GM12892 (cell line): ENCODE measurements at places on chromosomes 12 and 14.
A peak's percentile ranks its signal among the peaks of the same experiment; 100 is the strongest.

GRCh38 chr14:43475757-43476156, 1031.3 kb downstream of the FSCB start:
- no peak for DNase-seq

DNA sequence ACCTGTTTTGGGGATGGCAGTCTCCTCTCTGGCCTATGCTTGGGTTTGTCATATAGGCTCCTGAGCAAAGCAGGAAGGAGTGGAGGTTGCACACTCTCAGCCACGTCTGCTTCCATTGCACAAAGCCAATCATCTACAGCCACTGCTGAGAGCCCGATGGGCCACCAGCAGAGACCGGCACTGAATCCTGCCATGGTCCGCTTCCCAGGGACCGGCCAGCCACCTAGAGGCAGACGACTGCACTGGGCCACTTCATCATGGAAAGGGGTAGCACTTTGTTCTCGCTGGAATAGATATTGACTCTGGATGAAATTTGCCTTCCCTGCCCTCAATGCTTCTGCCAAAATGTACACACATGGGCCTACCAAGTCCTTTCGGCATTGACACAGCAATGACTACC, 22.3 kb downstream of the DLK1 start:
- no peak for DNase-seq

- DNase-seq = no peak
These were observed 9.6 kb downstream of the FAIM2 start for GRCh38 chr12:49893753-49894750.

- no peak for DNase-seq
These were observed 27.6 kb upstream of the TRAF3 start for GRCh38 chr14:102749393-102750305.

DNA sequence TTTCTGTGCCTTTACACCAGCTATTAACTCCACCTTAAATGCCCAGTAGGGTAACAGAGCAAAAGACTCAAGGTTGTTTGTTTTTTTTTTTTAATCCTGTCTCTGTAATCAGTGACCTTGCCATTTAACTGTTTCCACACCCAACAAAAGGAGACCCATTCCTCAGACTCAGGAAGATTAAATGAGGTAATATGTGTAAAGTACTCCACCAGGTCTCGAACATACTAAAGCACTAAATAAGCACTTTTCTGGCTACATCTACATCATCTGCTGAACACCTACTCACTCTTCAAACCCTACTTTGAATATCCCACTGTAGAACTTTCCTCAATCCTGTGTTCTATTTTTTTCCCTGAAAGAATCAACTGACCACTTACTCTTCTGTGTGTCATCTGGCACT, 4.1 kb downstream of the SLC2A13 start:
- DNase-seq = no peak

DNA sequence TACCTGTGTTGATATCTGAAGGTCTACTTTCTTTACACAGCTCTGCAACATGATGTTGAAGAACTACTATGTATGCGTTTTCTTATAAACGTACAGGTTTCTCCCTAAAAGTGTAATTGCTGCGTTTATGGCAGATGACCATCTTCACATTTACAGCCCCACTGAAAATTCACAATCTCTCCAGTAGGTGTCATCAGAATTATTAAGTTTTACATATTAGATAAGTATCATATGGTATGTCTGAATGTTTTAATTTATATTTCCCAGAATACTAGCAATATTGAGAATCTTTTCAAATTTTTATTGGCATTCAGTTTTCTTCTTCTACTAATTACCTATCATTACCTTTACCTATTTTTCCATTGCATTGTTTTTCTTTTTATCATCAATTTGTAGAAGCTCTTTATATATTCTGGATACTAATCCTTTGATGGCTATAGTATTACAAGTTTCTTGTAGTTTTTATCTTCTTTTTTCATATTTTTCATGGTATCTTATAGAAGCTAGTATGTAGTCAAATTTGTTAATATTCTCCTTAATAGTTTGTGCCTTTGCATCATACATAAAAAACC, 123.5 kb downstream of the CAPZA3 start:
- DNase-seq = no peak

DNA sequence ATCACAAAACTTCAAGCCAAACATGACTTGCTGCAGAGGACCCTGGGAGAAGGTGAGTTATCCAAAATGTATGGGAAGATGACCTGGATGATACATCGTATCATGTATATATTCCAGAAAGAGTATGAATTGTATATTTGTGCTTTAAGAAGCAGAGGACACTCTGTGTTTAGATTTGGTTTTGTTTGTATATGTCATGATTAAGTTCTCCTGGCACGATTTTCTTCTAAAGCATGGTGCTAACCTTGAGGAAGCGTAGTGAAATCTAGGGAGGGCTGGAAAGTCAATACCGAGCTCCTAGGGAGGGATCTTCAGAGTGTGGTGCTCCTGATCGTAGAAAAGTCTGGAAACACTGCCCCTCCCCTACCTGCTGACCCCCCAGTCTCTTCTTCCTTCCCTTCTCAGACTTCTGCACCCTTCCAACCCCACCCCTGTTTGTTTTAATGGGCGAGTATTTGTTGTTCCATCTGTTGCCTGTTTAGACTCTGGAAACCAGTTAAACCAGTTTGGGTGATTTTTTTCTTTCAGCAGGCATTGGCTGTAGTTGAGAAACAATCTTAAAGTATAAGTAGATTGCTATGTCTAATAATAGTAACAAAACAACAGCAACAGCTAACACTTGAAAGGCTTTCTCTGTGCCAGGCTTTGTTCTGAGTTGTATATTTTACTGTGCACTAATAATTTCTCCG, 141.6 kb downstream of the KICS2 start:
- DNase-seq = no peak

DNA sequence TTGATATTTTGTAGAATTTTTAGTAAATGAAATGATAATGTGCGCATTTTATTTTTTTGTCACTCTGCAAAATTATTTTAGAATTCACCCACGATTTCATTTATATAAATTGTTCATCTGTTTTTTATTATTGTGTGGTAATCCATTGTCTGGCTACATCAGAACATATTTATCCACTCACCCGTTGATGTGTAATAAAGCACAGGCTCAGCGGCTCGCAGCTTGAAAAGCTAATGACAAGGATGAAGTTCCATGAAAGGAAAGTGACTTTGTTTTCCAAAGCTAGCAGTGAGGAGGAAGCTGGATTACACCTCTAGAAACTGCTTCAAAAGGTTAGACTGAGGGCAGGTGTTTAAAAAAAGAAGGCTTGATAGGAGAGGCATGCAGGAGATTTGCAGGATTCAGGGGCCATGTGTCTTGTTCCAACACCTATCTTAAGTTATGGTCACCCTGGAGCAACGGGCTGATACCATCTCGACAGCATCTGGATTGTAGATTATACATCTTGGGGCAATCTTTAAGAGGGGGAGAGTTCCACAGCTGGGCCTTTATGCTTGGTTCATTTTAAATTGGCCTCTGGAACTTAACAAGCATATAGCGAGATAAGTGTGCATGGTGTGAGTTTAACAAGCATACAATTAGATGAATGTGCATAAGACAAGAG, 194.1 kb downstream of the TMTC3 start:
- DNase-seq = no peak

DNA sequence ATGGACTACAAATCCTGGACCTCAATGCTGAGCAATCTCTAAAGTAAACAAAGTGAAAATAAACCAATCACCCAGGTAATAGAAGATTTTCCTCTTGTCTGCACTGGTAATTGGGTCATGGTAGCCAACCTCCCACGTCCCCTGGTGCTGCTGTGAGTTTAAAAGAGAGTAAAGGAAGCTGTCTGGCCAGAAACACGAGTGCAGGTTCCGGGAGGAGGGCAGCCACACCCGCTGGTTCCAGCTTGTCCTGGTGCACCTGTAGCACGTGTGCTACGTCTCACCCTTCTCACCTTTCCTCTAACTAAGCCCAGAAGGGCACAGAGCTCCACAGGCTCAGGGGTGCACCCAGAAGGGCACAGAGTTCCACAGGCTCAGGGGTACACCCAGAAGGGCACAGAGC, 5.4 kb downstream of the CRACR2A start:
- DNase-seq = no peak

- DNase-seq = no peak
These were observed 71.4 kb downstream of the SLC15A4 start for GRCh38 chr12:128752386-128752785.

- DNase-seq = no peak
These were observed 3.6 kb downstream of the ZNF839 start for GRCh38 chr14:102323102-102323501.

- DNase-seq = no peak
These were observed 101.0 kb upstream of the KITLG start for GRCh38 chr12:88681271-88681670.

DNA sequence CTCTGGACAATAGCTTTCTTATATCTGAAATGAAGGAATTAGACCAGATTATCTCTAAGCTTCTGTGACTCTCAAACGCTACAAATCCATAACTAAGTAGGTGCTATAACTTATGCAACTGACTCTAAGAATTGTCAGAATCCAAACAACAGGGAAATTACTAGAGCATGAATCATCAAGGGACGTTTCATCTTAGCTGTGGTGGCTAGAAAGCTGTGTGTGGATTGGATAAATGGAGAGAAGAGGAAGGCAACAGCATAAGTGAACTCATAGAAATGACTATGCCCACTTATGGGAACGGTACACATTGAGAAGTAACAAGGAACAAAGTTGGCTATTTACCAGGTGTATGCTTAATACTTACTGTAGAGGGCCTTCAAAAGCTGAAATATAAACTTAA, 96.0 kb upstream of the NEDD1 start:
- DNase-seq = no peak

DNA sequence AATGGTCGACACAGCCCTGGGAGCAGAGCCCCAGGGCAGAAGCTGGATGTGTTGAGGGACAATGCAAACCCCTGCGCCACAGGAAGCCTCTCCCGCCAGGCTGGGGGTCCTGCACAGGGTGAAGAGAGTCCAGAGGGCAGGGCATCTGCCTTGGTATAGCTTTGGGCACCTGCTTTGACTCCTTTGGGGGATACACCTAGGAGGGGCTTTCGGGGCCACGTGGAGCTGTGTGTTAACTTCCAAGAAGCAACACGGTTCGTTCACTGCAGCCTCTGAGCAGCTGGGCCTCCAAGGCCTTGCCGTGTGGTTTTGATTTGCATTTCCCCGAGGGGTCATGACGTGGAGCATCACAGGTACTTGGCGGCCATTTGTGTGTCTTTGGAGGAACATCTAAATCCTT, 5.8 kb upstream of the PUS1 start:
- DNase-seq = peak; percentile 71

GRCh38 chr14:34956931-34957330, 25.9 kb upstream of the SRP54 start:
- DNase-seq = no peak

DNA sequence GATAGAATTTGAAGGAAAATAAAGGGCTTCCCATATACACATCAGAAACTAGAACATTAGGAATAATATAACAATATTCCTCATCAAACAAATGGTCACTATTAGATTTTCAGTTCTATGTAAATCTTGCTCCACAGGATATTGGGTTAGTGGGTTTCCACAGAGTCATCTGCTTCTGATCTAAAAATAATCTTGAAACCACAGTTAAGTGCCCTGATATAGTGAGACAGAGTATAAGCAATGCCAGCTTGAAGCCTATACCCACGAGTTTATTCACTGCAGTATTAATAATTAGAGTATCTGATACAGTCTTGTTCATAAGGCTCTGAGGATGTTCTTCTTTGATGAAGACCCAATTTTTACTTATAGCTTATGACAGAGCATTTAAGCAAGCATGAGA, 74.5 kb upstream of the ATF7IP start:
- no peak for DNase-seq

DNA sequence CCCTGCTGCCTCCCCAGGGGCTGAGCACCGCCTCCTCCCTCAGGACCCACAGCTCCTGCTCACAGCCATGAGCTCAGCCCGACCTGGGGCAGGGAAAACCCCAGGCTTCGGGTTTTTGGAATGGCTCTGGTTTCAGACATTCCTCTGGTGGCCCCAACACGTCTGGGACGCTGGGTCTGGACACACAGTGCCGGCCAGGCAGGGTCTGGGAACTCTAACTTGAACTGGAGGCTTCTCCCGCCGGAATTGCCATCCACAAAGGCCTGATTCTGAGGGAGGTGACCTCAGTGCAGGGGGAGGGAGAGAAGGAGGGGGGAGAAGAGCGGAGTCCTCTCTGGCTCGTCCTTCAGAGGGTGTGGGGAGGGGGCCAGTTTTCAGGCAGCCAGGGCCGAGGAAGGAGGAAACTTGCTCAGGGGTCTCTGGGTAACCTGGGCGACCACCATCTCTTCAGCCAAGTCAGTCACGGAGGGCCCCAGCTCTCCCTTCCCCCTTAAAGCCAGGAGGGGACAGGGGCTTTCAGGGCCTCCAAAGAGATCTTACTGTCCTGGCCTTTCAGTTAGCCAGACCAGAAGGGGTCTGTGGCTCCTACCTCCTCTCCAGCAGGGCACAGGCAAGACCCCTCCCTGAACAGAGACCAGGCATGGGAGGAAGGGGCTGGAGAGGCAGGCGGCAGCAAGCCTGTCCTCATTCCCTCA, 19.4 kb downstream of the NCKAP5L start:
- DNase-seq = no peak

GRCh38 chr14:78130356-78130755, 39.8 kb upstream of the NRXN3 start:
- no peak for DNase-seq

- no peak for DNase-seq
These were observed 50.0 kb downstream of the SLC38A6 start for GRCh38 chr14:61031026-61031425.

DNA sequence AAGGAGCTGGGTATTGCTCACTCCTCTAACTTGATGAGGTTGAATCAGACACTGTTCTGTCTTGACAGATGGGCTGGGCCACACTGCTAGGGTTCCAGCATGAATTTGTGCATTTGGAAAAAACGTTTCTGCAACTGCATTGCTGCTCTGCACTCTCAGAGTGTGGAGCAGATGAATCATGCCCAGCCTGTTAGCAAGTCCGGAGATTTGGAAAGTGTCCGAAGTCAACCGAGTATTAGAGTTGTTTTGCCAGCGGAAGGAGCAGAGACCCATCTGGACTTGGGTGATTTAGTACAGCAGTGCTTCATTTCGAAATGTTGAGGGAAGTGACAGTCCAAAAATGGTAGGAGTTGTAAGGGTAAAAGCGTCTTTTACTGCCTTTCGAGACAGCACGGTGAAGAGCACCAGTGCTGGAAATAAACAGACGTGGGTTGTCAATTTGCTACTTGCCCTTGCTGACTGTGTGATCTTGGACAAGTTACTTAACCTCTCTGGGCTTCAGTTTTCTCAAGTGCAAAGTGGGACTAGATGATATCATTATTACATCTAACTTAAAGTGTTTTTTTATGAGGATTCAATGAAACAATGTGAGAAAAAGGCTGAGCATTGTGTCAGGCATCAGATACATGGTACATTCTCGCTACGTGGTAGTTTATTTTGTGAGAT, 139.5 kb downstream of the CHST11 start:
- no peak for DNase-seq

DNA sequence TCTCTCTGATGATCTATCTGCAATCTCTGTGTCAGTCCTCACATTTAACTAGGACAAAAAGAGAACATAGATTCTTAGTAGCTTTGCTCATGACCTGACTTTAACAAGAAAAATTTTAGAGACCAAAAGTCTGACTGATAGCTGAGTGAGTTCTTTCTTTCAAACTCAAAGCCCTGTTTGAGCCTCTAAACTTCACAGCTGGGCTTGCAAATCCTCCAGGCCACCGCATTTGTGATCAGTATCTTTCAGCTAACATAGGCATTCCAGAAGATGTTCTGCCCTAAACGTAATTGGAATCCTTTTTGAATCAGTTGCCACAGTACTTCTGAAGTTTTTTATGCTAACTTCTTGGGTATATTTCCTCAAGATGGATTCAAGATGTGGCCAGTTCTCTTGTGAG, 459.0 kb downstream of the DPF3 start:
- DNase-seq = no peak
